ENCODE measurements at places on chromosomes 6 and 20. TPM values are rescaled to one million over a fixed set of nuclear protein-coding genes. Genes with fewer than 3 reads are reported as not detected.

The CALHM6 gene
- 3.8 TPM for total RNA-seq

The RAB32 gene
- total RNA-seq, result 0.22 TPM

- no peak for DNase-seq
Measured at GRCh38 chr20:45976086-45976485, 4.1 kb upstream of the ZNF335 start.

DNA sequence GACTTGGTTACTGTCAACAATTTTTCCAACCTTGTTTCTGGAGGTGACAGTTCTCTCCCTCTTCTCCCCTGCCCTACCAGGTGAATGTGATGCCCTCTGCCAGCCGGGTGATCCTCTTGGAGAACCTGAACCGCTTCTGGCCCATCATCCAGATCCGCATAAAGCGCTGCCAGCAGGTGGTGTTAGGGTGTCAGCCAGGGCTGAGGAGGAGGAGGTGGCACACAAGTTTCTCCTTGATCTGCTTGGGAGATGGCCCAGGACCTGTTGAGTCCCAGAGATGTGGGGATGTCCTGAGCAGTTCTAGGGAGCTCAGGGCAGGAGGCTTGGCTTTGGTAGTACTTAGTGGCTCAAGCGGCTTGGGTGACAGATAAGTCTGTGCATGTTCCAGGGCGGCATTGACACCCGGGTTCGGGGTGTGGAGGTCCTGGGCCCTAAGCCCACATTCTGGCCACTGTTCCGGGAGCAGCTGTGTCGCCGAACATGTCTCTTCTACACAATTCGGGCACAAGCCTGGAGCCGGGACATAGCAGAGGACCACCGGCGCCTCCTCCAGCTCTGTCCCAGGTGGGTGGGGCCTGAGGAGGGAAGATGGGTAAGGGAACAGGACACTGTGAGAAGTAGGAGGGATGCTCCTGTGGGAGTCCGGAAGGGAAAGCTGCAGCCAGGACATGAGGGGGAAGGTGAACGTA lies 21.2 kb downstream of the CUL9 start:
- no peak for DNase-seq

GRCh38 chr6:161228096-161228495 lies 45.8 kb downstream of the AGPAT4 start:
- no peak for DNase-seq
